ENCODE measurements at places on chromosomes 3 and 15. TPM values are rescaled to one million over a fixed set of nuclear protein-coding genes. Genes with fewer than 3 reads are reported as not detected.

BFSP2 gene
- total RNA-seq, result not detected

GRCh38 chr3:15753056-15753710 lies 44.6 kb downstream of the ANKRD28 start:
- H3K36me3 ChIP-seq, result peaks cover 55% of the 10 kb centered on the region
- H3K27me3 ChIP-seq, result peaks cover 3% of the 10 kb centered on the region
- peaks cover 57% of the 10 kb centered on the region for H3K4me1 ChIP-seq

- no peak overlapping the region for H3K4me3 ChIP-seq
- DNase-seq, result peak; percentile 77
- no peaks in the 10 kb centered on the region for H3K27me3 ChIP-seq
- H3K36me3 ChIP-seq, result no peaks in the 10 kb centered on the region
- peak overlapping the region; percentile 22 for H3K27ac ChIP-seq
- peaks cover 11% of the 10 kb centered on the region for H3K4me1 ChIP-seq
Observed at GRCh38 chr3:128297401-128298138, 144.3 kb downstream of the EEFSEC start.

DNA sequence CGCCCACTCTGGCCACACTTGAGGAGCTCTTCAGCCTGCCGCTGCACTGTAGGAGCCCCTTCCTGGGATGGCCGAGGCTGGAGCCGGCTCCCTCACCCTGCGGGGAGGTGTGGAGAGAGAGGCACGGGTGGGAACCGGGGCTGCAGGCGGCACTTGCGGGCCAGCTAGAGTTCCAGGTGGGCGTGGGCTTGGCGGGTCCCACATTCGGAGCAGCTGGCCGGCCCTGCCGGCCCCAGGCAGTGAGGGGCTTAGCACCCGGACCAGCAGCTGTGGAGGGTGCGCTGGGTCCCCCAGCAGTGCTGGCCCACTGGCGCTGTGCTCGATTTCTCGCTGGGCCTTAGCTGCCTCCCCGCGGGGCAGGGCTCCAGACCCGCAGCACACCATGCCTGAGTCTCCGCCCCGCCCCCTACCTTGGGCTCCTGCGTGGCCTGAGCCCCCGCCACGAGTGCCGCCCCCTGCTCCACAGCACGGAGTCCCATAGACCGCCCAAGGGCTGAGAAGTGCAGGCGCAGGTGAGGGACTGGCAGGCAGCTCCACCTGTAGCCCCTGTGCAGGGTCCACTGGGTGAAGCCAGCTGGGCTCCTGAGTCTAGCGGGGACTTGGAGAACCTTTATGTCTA lies 71.9 kb downstream of the IL12A start:
- no peak overlapping the region for H3K27ac ChIP-seq
- H3K36me3 ChIP-seq, result peaks cover 6% of the 10 kb centered on the region
- no peak for DNase-seq
- no peaks in the 10 kb centered on the region for H3K4me1 ChIP-seq
- H3K4me3 ChIP-seq, result no peak overlapping the region

- peaks cover 17% of the 10 kb centered on the region for H3K27me3 ChIP-seq
- H3K36me3 ChIP-seq, result no peaks in the 10 kb centered on the region
- H3K27ac ChIP-seq, result no peak overlapping the region
- no peak for DNase-seq
Observed at GRCh38 chr3:9168241-9168741, 81.2 kb downstream of the SRGAP3 start.

DNA sequence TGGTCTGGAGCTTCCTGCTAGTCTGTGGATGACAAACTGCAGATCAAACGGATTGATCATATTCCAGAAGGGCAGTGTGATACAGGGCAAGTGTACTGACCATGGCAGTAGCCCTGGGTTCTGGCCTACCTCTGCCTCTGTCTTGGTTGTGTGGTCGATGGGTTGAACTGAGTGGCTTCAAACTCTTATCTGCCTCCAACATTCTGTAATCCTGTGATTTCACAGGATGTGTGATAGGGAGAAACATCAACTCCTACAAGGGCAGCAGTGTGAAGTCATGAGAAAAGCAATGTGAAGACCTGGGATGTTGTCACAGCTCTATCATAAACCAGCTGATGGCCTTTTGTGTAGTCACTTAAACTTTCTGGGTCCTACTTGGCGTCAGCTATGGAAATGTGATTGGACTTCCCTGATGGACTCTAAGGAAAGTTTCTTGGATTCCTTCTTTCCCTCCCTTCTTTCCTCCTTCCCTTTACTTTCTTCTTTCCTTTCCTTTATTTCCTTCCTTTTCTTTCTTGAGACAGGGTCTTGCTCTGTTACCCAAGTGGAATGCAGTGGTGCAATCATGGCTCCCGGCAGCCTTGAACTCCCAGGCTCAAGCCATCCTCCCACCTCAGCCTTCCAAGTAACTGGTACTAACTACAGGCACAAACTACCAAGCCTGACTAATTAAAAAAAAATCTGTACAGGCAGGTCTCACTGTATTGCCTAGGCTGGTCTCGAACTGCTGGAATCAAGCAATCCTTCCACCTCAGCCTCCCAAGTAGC lies 114.8 kb downstream of the BBX start:
- H3K27me3 ChIP-seq, result no peaks in the 10 kb centered on the region
- DNase-seq, result no peak
- peaks cover 14% of the 10 kb centered on the region for H3K4me1 ChIP-seq

ISLR2 gene
- not detected for total RNA-seq
